HEK293T (cell line): ENCODE measurements at places on chromosomes 7 and 10.

DNA sequence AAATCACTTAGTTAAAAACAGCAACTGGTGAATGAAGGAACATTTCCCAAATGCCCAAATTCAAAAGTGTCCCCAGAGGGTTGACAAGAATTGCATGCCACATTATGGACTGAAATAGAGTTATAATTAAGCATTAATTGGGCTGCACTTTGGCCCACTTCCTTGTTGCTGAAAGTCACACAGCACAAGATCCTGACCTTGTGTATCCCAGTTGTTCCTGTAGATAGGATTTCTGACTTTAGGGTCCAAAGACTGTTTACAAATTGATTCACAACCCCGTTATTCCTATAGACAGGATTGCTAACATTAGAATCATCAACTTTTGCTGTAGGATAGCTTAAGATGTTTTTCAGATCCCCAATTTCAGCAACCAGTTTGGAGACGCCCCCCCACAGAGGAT, 31.5 kb upstream of the NPFFR1 start:
- DNase-seq: no peak

DNA sequence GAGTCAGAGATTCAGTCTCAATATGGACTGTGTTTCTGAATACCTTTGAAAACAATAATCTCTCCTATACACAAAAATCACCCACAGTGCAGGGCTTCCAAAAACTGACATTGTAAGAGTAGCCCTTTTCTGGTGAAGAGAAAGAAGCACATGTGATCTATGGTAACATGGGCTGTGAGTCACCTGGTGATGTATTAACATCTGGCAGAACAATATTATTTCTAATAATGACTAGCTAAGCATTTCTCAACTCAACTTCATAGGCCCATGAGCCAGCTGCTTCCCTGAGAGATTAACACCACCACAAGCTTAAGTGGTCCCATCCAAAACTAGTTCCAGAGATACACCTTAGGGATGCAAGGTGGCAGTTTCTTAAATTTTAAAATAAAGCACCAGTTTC, 331.0 kb upstream of the NRP1 start:
- DNase-seq: no peak

GRCh38 chr7:42627626-42628025, 284.2 kb downstream of the C7orf25 start:
- no peak for DNase-seq

DNA sequence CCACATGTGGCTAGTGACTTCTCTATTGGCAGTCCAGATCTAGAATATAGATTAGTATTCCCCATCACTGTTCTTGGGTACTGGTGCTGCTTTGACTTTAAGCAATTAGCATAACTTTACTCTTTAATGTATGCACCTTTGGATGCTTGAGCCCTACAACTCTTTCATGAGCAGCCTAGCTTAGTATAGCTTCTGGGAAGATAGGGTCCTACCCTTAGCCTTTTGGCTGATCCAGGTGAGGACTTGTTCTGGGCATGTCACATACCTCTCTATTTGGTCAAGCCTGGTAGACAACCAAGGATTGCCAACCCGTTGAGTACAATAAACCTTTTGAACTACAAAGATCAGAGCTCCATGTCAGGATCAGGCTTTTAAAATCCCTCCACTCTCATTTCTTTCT, 17.7 kb downstream of the PCGF5 start:
- no peak for DNase-seq
